Epithelial cell of esophagus (primary cell): ENCODE measurements at places on chromosomes 6 and 20.

- DNase-seq, result no peak
Observed at GRCh38 chr6:10875026-10875425, 6.8 kb downstream of the GCM2 start.

GRCh38 chr20:59814840-59815340 is 118.5 kb downstream of the SYCP2 start:
- no peak for DNase-seq

GRCh38 chr6:53924277-53924676 is 129.5 kb downstream of the LRRC1 start:
- no peak for DNase-seq

DNA sequence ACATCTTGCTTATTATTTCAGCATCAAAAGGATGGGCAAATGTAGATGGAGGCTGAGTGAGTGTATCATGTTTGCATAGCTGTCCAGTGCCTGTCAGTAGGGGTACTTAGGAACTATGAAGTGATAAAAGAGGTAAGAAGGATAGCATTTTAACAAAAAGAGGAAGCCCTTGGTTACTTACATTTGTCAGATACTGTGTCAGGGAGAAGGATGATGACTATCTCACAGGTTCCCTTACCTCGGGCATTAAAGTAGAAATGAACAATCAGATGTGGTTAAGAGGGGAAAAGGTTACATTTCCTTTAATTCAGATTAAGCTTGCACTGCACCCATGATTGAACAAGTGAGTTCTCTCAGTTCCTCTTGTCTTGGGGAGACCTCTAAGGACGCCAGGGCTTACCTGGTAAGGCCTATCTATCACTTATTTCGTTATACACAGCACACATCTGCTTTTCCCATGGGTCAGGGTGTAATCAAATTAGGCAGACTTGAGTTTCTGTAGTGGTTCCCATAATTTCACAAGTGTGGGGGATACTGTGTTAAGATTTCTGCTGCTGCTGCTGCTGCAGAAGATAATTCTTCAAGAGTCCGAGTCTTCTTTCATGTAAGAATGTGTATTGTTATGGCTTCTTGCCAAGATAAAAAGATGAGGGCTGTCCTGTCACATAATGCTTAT is 4.5 kb downstream of the FOXO3 start:
- DNase-seq, result peak; percentile 52

GRCh38 chr6:127458222-127458621 is 967 bp downstream of the KIAA0408 start:
- DNase-seq, result no peak

- DNase-seq, result peak; percentile 16
Observed at GRCh38 chr20:1119128-1119505, 715 bp downstream of the PSMF1 start.

DNA sequence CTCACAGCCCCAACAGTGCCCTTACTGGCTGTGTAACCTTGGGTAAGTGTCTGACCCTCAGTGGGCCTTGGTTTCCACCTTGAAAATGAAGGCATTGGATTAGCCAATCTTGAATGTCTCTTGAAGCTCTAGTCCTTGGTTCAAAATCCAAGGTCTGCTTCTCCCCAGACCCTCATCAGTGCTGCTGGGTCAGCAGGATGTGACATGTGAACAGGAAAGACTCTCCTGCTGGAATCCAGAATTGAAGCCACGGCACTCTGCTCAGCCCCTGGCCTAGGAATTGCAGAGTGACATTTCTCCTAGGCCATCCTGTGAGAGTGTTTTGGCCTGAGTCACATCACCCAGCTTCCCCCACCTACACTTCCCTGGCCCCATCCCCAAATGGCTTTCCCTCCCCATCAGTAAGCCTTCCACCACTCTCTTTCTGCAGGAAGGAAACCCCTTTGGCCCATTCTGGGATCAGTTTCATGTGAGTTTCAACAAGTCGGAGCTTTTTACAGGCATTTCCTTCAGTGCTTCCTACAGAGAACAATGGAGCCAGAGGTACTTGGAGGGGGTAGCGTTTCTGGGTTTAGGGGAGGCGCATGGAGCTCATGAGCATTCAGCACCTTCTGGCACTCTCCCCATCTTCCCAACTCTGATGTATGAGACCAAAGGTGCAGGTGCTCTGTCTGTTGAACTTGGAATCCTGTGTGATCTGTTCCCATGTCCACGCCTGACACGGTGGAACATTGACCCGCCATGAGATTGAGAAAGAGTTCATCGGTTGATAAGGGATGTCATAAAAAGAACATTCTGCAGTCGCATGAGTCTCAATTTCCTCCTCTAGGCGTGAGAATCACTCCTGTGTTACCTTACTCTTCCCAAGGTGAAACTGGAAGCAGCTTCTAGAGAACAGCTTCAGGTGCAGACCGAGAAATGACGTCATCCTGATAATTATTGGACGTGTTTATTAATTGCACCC is 8.8 kb downstream of the POFUT1 start:
- DNase-seq, result no peak

DNA sequence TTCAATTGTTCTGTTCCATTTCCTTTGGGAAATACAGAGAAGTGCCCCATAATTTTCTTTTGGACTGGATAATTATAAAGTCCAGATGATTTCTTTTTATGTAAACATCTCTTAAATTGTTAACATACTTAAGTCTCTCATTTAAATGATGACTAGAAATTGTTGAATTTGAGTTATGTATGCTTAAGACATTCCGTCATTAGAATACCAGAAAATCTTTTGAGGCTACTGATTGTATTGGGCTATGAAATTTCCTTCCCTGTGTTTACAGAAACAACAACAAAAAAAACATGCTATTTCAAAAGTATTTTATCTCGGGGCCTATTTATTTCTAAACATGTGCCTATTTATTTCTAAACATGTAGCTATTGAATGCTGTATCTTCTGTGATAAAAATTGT is 125.4 kb downstream of the SH3BGRL2 start:
- DNase-seq, result no peak
